ENCODE measurements at places on chromosomes 1 and 21. TPM values are rescaled to one million over a fixed set of nuclear protein-coding genes. Genes with fewer than 3 reads are reported as not detected.

The CELA3B gene
- total RNA-seq = not detected

The RCSD1 gene
- total RNA-seq = 0.64 TPM

The UBE2J2 gene
- total RNA-seq = 49.9 TPM

The RGS13 gene
- total RNA-seq = not detected

The SSX2IP gene
- 13.5 TPM for total RNA-seq

The CD84 gene
- total RNA-seq = not detected

The OR6N1 gene
- total RNA-seq = not detected

The APOBEC4 gene
- not detected for total RNA-seq

All from fibroblast of villous mesenchyme (primary cell).